ENCODE measurements at places on chromosomes 16 and 17.

DNA sequence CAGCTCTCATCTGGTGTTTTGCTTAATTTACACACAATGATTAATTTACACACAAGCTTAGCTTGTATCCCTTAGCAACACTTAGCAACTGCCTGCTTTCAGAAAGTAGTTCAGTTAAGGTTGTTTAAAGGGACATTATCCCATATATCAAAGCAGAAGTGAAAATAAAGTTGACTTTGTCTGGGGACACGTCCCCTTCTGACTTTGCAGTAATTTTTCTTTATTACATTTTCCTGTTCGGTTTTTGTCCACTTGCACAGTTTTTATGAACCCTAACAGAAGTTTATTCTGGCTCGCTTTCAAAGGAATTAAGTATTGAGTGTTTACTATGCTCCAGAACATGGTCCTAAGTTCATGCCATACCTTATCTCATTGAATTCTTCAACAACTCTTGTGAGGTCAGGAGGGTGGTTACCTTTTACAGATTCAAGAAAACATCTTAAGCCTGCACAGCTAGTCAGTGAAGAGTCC lies 41.5 kb downstream of the ARHGAP44 start:
- DNase-seq, result no peak

DNA sequence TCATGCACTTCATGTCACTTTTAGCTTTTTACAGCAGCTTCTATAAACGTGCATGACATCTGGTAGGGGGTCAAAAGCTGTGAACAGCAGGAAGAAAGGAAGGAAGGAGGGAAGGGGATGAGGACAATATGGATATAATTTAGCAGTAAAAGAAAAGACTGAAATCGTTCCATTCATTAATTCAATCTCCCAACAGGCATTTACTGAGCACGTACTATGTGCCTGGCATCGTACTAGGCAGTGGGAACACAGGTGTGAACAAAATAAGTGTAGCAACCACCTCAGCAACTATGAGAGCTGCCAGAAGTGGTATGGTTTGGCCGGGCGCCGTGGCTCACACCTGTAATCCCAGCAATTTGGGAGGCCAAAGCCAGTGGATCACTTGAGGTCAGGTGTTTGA lies 19.1 kb upstream of the USP7 start:
- no peak for DNase-seq

GRCh38 chr17:67982034-67982640 lies 14.1 kb downstream of the C17orf58 start:
- no peak for DNase-seq

GRCh38 chr17:6660805-6661463 lies 9.4 kb downstream of the C17orf100 start:
- no peak for DNase-seq

- no peak for DNase-seq
These were observed 175.9 kb downstream of the XYLT1 start for GRCh38 chr16:17294856-17295255.

- no peak for DNase-seq
These were observed 26.4 kb upstream of the ARL4D start for GRCh38 chr17:43372273-43372911.

DNA sequence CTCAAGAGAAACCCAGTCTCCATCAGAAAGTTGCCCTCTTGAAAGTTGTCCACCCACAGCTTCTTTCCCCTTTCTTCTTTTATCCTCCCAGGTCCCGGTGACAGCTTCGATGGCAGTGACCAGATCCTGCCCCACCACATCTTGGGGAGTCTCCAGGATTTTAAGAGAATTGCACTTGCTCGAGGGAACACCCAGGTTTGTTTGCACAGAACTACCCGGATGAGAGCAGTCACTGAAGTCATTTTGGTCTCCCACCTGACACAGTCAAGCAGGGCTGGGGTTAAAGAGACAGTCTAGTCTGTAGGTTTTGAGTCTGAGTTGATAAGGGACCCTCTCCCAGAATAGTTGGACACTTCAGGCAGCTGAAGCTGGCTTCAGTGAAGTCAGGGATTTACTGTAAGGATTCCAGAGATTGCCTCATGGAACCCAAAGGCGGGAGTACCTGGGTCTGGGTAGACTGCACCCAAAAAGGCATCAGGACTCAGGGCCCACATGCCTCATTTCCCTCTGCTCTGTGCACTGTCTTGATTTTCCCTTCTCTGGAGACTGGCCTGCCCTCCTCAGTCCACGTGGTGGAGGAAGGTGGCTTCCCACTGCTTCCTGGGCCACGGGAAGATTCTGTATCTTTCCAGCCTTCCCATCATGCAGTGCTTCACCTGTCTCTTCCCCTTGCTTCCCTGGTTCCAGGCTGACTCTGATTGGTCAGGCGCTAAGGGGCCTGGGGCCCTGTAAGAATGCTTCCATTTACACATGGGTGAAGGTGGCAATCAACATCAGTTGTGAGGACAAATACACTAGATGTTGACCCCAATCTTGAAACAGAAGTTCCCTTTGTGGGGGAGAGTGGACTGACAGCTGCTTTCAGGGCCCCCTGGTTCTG lies 9.5 kb downstream of the MYCBPAP start:
- no peak for DNase-seq

GRCh38 chr16:2008009-2008526 lies 1.6 kb downstream of the ZNF598 start:
- DNase-seq, result no peak

DNA sequence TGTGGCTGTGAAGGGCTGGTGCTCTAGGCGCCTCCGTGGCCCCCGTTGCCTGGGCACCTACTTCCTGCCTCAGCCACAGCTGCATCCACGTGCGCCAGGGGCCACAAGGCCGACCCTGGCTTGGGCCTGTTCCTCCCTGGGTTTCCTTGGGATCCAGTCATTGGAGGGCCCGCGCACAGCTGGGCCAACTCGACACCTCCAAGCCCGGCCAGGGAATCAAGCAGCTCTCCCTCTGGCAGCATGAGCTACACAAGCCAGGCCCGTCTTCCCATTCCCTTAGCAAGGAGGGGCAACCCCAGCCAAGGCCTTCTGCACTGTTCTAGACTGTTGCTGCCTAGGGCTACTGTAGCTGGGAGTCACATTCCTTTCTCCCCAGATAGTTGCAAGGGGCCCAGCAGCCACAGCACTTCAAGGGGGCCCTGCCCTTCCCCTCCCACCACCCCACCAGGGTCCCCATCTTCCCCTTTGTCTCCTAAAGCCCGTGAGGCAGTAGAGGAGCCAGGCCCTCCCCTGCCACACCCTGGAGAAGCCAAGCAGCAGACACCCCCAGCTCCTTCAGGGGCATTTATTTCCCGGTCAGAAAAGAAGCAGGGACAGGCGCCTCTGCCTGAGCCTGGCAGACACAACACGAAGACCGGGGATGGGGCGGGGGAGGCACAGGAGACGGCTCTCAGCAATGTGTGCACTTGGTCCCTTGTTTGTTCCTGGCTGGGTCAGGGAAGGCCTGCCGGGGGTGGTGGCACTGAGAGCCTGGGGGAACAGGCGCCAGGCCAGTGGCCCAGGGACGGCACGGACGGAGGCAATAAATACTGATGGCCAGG lies 3.8 kb downstream of the ARHGDIA start:
- DNase-seq, result no peak

Measured in glomerular endothelial cell (primary cell).